ENCODE measurements at places on chromosomes 13 and 19.

DNA sequence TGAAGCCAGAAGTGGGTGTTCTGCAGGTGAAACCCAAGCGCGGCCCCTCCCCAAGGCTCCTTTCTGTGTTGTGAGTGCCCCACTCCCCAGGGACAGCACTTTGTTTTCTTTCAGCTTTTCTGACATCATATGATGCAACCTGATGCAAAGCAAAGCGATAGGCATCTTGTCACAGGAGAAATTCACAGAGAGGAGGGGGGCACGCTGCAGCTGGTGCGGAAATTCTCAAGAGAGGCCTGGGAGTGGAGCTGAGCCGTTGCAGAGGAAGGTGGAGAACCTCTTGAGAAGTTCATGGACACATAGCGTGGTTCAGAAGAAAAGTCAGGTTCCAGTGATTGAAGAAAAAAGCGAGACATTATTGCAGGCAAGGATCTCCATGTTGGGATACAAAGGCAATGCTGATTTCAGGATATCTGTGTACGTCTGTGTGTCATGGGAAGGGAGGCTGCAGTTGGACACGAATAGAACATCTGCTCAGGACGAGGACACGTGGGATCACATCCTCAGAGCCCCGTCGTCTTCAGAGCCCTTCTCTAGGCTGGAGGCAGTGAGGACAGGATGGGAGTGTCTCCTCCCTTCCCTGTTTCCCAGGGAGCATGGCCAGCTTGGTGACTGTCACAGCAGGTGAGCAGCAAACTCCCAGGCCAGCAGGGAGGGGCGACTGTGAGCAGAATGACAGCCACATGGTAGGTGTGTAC is 79.2 kb downstream of the IRS2 start:
- no peak for DNase-seq

- no peak for DNase-seq
Observed at GRCh38 chr19:334296-335071, 10.1 kb downstream of the MIER2 start.

DNA sequence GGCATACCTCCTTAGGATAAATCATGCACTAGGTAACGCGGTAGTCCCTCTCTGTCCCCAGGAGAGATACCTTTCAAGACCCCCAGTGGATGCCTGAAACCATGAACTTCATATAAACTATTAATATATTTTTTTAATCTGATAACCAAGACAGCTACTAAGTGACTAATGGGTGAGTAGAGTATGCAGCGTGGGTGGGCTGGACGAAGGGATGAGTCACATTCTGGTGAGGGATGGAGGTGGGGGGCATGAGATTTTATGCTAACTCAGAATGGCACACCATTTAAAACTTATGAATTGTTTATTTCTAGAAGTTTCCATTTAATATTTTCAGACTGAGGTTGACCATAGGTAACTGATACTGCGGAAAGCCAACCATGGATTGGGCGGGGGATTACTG is 46.2 kb downstream of the CDK8 start:
- DNase-seq: peak; percentile 17

GRCh38 chr19:661427-662196 is 1.4 kb downstream of the RNF126 start:
- peak; percentile 68 for DNase-seq

All from stimulated activated CD4-positive, alpha-beta T cell treated with anti-CD3 and anti-CD28 coated beads, Interleukin-4, amount 100 ng/mL, for 24 hours (primary cell).